CD8-positive, alpha-beta memory T cell (primary cell): ENCODE measurements at places on chromosomes 5 and 9. TPM values are rescaled to one million over a fixed set of nuclear protein-coding genes. Genes with fewer than 3 reads are reported as not detected.

PCDHGA11 gene
- 0.13 TPM for total RNA-seq

RNF38 gene
- 40.0 TPM for total RNA-seq

VAV2 gene
- total RNA-seq, result 7.6 TPM

GRCh38 chr9:72855890-72856523, 96.8 kb downstream of the ALDH1A1 start:
- no peak for DNase-seq

DNA sequence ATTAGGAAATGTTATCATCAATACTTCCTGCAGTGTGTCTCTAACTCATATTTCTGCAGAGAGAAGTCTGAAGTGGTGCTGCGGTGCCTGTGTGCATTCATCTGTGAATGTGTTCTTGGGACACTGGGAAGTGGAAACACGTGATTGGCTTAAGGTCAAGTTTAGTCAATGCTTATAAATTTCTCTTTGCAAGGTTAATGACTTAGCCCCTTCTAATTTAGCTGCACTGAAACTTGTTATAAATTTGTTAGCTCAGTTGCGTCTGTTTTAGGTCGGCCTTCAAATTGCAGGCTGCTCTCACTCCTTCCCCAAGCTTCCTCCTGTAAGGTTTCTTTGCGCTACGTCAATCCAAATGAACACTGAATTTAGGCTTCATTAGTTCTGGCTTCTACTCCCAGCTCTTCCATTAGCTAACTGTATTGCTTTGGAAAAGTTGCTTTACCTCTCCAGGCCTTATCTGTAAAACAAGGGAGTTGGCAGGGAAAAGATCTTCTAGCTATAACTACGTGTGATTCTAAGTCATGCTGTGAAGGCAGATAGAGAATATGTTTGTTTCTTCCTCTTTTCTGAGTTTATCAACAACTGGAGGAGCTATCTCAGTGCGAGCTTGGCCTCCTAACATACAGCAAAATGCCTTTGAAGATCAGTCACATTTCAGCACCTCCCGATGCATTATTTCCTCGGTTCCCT, 341.8 kb downstream of the NFIB start:
- DNase-seq, result no peak

DNA sequence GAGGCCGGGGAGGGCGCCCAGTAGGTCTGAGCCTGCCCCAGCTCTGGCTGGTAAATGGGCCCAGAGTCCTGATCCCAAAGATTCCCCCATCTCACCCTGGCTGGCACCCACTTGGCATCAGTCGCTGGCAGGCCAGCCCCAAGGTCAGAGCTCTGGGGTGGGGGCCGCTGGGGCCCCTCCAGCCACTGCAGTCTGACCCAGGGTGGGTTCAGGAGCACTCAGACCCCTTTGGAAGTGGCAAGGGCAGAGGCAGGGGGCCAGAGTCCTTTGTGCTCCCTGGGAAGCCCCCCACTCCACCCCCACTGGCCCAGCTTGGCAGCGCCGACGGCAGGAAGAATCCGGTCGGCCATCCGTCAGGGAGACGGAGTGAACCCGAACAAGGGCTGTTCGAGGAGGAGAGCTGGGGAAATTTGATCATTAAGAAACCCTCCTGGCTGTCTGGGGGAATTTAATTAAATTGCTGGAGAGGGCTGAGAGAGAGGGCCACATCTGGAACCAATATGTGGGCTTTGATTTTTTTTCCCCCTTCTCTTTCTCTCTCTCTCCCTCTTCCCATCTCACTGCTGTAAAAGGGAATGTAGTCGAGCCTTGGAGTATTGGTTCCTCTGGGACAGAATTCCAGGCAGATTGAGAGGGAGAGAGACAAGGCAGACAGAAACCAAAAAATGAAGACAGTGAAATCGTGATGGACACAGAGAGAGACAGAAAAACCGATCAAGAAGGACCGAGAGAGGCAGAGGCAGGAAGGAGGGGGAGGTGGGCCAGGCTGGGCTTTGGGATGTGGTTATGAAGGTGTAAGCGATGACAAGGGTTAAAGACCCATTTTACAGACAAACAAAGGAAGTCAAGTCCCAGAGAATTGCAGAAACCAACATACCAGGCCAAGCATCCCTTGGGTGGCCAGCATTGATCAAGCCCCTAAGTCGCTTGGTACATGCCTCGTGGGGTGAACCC, 8.1 kb upstream of the ASB6 start:
- DNase-seq, result no peak

- DNase-seq, result no peak
These were observed 303.8 kb downstream of the KIAA0825 start for GRCh38 chr5:94314460-94315131.

- DNase-seq, result no peak
These were observed 55.3 kb upstream of the CLINT1 start for GRCh38 chr5:157914151-157914788.

DNA sequence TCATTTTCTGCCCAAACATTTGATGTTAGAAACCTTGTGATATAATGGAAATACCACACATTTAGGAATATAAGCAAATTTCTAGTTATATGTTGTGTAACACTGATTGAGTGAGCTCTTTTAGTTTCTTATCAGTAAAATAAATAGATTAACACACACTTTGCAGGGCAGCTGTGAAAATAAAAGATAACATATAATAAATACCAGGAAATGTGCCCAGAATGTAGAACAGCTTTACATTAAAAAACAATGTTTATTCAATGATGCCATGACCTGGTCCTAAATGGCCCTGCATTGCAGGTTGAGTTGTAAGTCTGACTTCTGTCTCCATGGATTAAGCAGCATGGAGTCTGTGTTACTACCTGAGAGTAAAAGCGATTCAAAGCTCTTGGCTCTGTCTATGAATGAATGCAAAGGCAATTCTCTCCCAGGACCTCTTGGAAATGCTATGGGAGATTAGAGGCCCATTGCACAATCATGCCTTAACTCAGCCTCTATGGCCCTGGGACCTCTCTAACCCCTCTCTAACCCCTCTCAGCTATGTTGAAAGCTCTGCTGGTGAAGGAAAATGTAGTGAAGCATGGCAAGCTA, 296.0 kb upstream of the ACTBL2 start:
- no peak for DNase-seq
